Stimulated activated CD4-positive, alpha-beta T cell treated with anti-CD3 and anti-CD28 coated beads, Interleukin-4, amount 100 ng/mL, for 4 hours (primary cell): ENCODE measurements at places on chromosomes 7 and 10.
A peak's percentile ranks its signal among the peaks of the same experiment; 100 is the strongest.

DNA sequence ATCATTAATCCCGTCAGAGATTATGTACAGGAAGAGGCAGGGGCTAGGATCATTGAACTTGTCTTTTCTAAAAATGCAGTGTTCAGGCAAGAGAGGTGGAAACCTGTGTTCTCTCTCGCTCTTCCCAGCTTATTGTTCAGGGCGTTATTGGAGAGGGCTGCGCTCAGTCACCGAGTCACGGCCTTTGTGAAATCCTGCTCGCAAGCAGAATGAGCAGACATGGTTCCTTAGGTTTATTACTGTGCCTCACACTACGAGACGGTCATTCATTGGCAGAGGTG lies 631 bp upstream of the PRKRIP1 start:
- no peak for DNase-seq

GRCh38 chr7:91618776-91619765 lies 261.4 kb downstream of the MTERF1 start:
- DNase-seq, result no peak

DNA sequence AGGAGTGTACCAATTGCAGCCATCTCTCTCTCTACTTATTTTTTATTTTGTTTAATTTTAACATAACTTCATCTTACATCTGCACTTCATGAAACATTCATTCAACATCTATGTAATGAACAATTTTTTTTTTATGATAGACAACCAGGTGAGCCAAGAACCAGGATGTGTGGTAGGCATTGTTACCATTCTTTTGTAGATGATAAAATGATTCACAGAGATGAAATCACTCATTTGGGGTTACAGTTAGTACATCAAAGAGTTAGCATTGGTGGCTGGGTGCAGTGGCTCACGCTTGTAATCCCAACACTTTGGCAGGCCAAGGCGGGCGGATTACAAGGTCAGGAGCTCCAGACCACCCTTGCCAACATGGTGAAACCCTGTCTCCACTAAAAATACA lies 127.8 kb downstream of the HDAC9 start:
- no peak for DNase-seq

GRCh38 chr7:130296221-130296951 lies 3.4 kb downstream of the CPA4 start:
- DNase-seq, result no peak

DNA sequence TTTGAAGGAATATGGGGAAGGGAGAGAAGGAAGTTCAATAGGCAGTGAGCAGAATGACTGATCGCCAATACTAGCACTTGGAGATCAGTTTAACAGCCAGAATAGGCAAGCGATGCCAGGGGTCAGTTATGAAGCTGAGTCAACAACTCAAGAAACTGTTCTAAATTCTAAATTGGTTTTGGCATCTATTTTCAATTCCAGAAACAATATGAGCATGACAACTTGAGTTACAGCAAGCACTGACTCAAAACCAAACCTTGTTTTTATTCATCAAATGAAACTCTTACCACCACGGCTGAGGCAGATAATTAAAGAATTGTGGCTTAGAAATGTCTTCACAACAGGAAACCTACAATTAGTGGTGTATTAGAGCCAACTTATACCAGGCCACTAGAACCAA lies 180.5 kb upstream of the ASAH2 start:
- no peak for DNase-seq

GRCh38 chr7:129041142-129042085 lies 13.5 kb downstream of the TNPO3 start:
- DNase-seq, result no peak

- no peak for DNase-seq
These were observed 611.9 kb upstream of the FOXK1 start for GRCh38 chr7:4070214-4070613.

DNA sequence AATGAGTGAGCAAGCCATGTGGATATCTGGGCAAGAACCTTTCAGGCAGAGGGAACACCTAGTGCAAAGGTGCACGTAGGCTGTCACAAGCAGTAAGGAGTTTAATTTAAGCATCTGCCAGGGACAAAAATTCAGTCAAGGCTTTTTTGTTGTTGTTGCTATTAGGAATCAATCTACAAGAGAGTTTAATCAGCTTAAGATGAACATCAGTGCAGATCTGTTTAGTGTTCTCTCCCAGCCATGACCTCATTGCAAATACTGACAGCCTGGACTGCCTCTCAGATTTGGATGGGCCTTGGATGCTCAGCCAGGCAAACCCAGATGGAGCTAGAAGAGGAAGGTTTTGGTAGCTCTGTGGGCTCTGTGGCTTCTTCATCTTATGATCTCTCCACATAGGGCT lies 3.3 kb upstream of the GLCCI1 start:
- no peak for DNase-seq

GRCh38 chr7:100859856-100860255 lies 7.3 kb upstream of the TRIP6 start:
- DNase-seq, result no peak

DNA sequence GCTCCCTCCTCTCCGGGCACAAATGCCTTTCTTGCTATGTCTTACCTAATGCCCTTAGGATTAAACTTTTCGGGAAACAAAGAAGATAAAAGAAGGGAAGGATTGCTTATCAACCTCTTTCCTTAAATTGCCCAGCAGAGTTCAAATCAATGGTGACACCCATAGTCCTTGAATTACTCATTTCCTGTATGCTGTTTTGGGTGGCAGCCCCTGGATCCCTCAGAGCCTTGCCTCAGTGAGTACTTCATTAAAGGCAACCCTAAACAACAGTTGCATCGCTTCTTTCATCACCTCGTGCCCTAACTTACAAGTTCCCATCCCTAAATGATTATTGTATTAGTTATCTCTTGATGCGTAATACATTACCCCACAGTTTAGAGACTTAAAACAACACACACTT lies 31.6 kb upstream of the WAPL start:
- DNase-seq, result no peak

GRCh38 chr10:43461950-43462349 lies 25.0 kb downstream of the ZNF487 start:
- DNase-seq, result no peak

- DNase-seq, result no peak
These were observed 235.2 kb downstream of the ZMYND11 start for GRCh38 chr10:370449-370825.

GRCh38 chr7:130151591-130152492 lies 53.4 kb downstream of the TMEM209 start:
- DNase-seq, result no peak

DNA sequence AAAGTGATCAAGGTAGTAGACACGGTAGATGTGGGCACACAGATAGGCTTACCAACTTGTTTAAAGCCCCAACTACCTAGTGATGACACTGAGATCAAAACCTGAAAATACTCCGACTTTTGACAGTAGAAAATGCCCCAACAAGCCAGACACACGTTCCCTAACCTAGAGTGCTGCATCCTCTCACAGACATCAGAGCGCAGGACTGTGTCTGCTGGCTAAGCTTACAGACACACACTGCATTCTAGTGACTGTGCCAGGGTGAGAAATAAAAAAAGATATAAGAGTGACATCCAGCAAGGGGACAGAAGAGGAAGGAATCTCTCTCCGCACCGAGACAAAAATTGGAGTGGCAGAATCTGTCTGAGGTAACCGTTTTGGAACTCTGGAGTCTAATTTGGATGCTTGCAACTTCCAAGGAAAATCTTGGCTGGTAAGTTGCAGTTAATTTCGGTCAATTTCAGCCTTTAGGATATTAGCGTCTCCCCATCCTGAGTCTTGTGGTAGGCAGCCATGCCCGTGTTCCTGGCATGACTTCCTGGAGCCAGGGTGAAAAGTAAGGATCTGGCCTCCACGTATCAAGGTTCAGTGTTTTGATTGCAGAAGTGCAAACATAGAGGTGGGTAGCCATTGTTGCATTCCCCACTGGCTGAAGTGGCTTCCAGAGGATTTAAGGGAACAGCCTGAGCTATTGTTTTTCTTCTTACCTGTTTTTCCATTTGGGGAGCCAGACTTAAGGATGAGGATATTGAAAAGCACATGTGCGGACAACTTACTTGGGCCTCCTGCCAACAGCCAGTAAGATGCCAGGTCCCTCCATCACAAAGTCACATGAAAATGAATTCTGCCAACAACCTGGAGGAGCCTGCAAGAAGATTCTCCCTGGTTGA lies 124.1 kb downstream of the SMURF1 start:
- no peak for DNase-seq

- DNase-seq, result no peak
These were observed 20.7 kb upstream of the CACUL1 start for GRCh38 chr10:118775478-118775877.

DNA sequence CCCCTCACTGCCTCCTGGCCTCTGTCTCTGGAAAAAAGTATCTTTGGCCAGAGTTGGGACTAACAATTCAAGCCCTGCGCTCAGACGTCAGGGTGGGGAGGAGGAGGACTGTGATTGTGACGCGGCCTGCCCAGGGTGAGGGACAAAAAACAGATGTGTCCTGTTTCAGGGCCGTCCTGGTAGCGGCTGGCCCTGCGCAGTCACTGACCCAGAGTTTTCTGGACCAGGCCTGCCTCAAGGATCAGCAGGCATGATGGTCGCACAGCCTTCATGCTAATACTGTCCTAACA lies 110.1 kb downstream of the CYTH3 start:
- DNase-seq, result no peak

DNA sequence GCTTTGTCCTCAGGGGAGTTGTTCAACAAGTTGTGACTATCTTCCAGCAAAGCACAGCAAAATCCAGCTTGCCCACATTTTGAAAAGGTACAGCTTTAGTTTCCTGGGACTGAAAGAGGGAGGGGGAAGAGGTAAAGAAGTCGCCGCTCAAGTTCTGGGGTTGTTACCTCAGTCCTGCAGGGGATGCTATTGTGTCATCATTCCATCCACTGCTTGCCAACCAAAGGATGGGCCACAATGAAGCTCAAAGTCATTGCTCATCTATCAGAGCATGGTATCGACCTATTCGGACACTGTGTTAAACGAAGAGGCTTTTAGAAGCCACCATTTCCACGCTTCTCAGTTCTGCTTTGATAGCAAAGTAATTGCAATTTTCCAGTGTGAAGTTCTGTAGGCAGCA lies 34.3 kb downstream of the NPY start:
- no peak for DNase-seq

DNA sequence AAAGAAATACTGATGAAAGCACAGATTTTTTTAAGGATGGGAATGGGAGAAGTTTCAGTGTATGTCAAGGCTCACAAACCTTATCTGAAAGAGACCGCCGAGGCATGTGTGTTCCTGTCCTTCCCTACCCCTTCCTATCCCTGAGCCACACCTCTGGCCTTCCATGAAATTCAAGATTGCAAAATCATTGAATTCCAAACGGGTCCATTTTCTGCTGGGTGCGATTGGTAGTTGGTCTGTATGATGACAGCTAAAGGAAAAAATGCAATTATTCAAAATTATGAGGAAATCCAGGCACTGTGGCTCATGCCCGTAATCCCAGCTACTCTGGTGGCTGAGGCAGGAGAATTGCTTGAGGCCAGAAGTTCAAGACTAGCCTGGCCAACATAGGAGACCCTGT lies 170.1 kb downstream of the ARHGAP12 start:
- no peak for DNase-seq

DNA sequence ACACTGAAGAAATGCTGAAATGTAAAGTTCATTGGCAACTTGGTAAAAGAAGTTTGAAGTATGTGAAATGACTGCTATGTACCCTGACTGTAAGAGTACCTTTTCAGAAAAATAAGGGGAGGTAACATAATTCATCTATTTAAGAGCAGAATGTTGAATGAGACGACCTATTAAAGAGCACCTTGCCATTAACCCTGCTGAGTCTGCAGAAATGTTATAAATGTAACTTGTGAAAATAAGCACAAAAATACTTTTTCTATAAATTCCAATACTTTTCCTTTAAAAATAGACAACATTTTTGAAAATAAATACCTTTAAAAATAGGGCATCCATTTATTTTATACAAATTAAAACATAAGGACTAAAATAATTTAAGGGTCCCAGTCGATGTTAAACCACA lies 7.7 kb downstream of the TM9SF3 start:
- no peak for DNase-seq

- no peak for DNase-seq
These were observed 523.9 kb upstream of the MGMT start for GRCh38 chr10:128943111-128943510.

DNA sequence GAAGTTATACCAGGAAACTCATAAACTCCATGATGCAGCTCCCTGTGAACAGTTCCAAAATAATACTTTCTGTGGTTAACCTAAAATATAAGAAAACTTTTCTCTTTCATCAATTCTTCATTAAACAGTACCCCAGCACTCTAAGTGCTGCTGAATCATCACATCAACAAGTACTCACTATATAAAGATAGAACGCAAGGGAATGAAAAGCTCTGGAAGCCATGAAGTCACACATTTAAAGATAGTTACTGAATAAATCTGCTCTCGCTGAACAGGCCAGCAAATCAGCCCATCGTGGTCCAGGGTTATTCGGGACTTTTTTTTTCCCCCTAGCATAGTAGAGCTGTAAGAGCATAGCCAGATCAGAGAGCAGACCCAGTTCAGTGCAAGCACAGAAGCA lies 254.3 kb downstream of the IPMK start:
- no peak for DNase-seq

GRCh38 chr7:153065051-153065450 lies 305.5 kb downstream of the ACTR3B start:
- no peak for DNase-seq

GRCh38 chr7:75925717-75926435 lies 10.9 kb downstream of the POR start:
- DNase-seq, result no peak

DNA sequence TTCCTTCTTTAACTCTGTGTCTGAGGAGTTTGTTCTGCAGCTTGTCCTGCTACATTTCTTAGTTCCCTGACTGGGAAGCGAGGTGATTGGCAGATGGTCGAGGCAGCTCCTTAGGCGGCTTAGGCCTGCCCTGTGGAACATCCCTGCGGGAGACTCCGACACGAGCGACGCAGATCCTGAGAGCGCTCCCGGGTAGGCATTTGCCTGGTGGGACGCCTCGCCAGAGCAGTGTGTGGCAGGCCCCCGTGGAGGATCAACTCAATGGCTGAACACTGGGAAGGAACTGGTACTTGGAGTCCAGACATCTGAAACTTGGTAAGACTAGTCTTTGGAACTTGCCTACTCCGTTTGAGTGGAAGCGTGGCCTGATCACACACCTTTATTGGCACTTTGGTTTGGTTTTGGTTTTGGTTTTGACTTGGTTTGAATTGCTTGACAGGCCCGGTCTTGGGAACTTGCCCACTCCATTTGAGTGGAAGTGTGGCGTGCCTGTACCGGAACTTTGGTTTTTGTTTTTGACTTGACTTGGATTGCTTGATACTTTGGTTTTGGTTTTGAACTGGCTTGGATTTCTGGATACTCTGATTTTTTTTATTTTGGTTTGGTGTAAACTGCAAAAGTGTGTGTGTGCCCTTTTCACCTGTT lies 42.6 kb downstream of the MAP3K8 start:
- no peak for DNase-seq

- DNase-seq, result no peak
These were observed 75.4 kb downstream of the SCRN1 start for GRCh38 chr7:29914180-29914579.

- peak; percentile 23 for DNase-seq
These were observed at the start of gene FGFR2 for GRCh38 chr10:121598263-121599249. FGFR2 (minus strand) TSS chr10:121598444; CDS start chr10:121593817, 4,627 bp downstream.

GRCh38 chr10:4331150-4331549 lies 494.9 kb upstream of the AKR1E2 start:
- no peak for DNase-seq

GRCh38 chr10:100567249-100567648 lies 31.5 kb downstream of the HIF1AN start:
- DNase-seq, result no peak
